GOT3 (cell line): ENCODE measurements at places on chromosomes 6 and 20.

DNA sequence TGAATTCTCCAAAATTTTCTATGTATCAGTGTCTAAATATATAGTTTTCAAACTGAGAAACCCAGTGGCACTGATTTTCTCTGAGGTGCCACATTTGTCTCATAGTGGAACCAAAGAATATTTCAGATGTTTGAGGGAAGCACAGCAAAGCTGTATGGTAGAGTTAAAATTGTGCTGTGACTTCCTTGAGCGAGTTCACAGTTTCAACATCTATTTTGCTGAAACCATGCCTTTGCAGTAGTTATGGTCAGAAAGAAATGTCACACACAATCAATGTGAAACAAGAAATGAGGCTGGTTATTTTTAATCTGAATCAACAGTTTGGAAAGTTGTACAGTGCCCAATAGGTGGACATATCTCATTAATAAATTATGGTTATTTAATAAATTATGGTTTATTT lies 394.0 kb upstream of the SPTLC3 start:
- DNase-seq, result no peak

- no peak for DNase-seq
These were observed 35.9 kb downstream of the LAMA2 start for GRCh38 chr6:128918886-128919285.

- DNase-seq, result no peak
These were observed 48.7 kb downstream of the DNAAF9 start for GRCh38 chr20:3358676-3359340.

- no peak for DNase-seq
These were observed 736.9 kb downstream of the QKI start for GRCh38 chr6:164151161-164152120.

DNA sequence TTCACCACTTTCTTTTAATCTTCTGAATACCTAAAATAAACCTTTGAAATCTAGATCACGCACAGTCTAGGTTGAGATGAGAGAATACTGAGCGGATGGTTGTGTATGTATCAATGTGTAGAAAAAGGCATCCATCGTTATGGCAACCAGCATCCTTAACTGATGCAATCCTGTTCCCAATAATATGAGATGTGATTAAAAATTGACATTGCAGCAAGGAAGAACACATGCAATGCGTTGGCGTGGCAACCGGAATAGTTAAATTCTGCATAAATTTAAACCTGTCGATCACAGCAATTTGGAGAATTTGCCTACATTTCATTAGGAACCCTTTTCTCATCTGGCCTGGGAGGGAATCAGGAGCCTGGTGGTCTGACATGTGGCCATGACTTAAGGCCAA lies 1.3 kb upstream of the L3MBTL1 start:
- DNase-seq, result no peak

- no peak for DNase-seq
These were observed 2.0 kb downstream of the ZNF335 start for GRCh38 chr20:45969712-45970634.

DNA sequence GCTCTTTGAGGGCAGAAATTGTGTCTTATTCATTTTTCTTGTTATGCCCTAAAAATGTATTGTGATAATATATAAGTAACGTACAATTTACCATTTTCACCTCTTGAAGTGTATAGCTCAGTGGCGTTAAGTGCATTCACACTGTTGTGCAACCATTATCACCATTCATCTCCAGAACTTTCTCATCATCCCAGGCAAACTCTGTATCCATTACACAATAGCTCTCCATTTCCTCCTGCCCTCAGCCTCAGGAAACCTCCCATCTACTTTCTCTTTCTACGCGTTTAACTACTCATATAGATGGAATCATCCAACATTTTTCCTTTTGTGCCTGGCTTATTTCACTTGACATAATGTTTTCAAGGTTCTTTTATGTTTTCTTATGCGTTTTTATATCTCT lies 184.6 kb downstream of the ESR1 start:
- DNase-seq, result no peak

GRCh38 chr6:77650098-77650663 lies 2.7 kb upstream of the MEI4 start:
- DNase-seq, result no peak

GRCh38 chr20:9214685-9215084 lies 145.8 kb downstream of the PLCB4 start:
- DNase-seq, result no peak

DNA sequence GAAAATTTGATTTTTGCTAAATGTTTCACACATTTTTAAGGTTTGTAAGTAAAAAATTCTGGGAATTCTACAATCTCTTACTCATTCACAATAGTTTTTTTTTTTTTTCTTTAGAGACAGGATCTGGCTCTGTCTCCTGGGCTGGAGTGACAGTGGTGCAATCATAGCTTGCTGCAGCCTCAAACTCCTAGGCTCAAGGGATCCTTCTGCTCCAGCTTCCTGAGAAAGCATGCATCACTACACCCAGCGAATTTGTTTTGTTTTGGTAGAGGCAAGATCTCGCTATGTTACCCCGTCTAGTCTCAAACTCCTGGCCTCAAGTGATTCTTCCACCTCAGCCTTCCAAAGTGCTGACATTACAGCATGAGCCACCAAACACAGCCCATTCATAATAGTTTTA lies 232.8 kb downstream of the GJA1 start:
- no peak for DNase-seq

- DNase-seq, result no peak
These were observed 25.5 kb downstream of the LMBRD1 start for GRCh38 chr6:69771158-69771906.

- DNase-seq, result no peak
These were observed 522.0 kb upstream of the GJE1 start for GRCh38 chr6:141610741-141611140.

DNA sequence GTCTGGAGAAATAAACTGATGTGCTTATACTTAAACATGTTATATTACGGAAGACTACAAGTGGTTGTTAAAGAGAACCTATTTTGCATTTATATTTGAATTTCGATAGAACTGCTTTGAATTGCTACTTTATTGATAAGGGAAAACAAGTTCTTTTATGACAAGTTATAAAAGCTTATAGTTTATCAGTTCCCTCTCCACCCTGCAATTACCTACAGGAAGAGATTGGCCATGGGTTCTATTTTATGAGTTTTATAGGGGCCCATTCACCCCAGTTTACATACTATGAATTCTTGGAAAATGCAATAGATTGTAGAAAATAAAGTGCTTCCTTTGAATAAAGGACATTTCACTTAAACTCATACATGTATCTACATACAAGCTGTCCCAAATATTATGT lies 144.4 kb downstream of the AHI1 start:
- no peak for DNase-seq

GRCh38 chr20:2749951-2750490 lies 50.4 kb downstream of the CPXM1 start:
- DNase-seq, result no peak

GRCh38 chr6:130148181-130148580 lies 74.6 kb downstream of the SAMD3 start:
- no peak for DNase-seq

GRCh38 chr6:75353644-75354043 lies 69.1 kb upstream of the TMEM30A start:
- DNase-seq, result no peak

DNA sequence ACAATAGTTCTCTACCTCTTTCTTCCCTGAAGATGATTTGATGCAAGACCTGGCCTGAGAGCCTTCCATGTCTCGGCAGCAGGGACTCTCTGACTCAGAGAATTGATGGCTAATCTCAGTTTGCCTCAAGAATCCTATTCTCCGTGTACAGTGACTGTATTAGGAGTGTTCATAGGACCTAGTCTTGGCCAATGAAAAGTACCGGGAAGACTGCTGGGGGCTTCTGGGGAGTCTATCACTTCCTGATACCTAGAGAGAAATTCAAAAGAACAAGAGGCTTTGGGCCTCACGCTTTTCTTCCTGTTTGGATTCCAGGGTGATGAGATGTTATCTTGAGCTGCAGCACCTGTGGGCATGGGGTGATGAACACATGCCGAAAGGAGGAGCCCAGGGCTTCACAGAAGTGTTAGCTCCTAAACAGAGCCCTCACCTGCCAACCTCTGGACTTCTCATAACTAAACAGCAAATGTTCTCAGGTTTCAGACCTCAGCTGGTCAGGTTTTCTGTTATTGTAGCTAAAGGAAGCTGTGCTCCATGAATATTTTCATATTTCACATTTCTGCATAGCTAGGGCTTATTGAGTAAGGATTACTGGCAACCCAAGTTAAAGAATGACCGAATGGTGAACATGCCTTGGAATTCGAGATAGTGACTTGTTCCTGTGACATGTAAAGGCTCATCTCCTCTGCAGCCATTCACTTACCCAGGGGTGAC lies 323.1 kb upstream of the AGPAT4 start:
- no peak for DNase-seq

DNA sequence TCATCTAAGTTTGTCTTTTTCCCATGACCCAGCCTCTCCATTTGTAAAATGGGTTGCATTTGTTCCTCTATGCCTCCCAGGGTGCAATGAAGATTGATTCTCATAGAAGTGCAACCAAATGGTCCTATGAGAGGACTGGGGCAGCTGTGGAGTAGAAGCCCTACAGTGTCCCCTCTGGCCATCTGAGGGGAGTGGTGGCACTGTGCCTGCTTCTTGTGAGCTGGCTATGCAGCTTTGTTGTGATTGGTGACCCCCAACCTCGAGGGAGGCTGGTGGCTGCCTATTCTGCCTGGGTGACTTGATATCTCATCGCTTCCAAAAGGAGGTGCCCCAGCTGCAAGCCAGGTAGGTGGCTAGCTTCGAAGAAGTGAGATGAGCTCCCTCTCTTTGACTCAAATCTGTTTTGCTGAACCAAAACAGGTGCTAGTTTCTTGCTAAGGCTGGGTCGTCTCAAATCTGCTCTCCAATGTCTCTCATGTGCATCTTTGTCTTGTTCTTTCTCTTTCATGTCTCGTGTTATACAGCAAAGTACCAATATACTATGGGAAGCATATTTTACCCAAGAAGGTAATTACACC lies 33.9 kb downstream of the TXLNB start:
- no peak for DNase-seq

GRCh38 chr6:167141667-167142432 lies 15.9 kb downstream of the GPR31 start:
- no peak for DNase-seq

DNA sequence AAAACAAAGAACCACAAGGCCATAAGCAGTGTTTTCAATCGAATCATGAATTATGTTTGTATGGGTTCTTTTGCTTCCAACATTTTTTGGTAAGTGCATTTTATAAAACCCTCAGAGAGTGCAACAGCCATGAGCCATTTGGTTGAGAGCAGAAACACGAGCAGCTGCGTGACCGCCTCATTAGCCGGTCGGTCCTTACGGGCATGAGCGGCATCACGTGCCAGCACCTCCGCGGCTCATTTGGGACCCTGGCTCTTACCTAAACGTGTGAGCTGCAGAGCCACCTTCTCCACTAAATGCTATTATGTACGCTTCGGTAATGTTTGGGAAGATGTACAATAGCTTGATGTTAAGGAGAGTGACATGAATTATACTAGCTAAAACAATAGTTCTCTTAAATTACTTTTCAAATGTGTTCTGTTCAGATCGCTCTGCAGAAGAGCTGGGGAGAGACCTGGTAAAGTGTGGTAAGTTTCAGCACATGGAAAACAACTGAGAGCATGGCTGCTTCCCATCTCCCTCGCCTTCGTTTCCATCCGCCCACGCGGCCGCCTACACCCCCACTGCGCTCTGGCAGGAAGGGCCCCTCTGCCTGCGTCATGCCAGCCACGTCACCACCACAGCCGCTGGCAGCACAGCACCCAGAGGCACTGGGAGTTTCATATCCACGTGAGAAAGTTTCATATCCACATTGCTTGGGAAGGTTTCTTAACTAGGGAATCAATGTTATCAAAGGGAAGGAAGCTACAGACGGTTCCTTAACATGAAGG lies 23.7 kb upstream of the PDE10A start:
- DNase-seq, result no peak

- DNase-seq, result no peak
These were observed 40.7 kb downstream of the MAP3K5 start for GRCh38 chr6:136751522-136751956.

DNA sequence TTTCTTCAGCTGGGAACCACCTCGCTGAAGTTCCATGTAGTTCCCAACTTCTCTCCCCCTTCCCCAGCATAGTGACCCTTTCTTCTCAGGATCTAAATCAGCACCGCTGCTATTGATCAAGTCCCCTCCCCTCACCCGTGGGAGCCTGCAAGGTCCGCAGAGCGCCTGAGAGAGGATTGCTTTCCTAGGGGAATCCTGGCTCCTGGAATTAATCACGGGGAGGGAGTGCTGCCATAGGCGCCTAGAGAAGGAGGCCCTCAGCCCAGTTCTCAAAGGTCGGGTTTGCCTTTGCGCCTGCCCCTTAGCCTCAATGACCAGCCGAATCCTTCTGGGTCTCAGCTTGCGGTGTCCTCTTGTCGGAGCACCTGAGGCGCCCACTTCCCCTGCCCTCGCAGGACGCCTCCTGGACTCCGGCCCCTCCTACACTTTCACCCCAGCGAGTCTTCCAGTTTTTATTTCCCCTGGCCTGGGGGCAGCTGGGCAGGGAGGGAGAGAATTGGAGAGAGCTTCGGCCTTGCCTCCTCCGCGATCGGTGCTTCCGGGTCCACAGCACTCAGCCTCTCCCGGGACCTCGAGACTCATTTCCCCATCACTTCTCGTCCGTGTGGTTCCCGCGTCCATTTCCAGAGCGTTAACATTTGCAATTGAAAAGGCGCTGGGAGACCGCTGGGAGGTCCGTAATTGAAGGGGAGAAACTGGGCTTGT lies 3.1 kb upstream of the NKX2-2 start:
- DNase-seq, result no peak

DNA sequence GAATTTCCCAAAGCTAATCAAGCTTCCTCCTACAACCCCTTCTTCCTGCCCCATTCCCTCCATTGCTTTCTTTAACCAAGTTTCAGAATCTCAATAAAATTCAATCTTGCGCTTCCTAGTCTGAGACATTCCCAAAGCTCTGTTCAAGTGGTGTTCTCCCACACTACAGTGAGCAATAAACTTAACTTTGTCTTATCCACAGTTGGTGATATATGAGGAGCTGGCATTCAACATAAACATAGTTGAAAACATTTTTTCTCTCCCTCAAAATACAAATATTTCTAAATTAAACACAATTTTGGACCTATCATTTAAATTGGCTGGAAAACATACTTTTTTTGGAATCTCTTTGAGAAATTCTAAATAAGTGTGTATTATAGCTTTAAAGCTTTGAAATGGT lies 129.7 kb upstream of the HMGCLL1 start:
- no peak for DNase-seq

DNA sequence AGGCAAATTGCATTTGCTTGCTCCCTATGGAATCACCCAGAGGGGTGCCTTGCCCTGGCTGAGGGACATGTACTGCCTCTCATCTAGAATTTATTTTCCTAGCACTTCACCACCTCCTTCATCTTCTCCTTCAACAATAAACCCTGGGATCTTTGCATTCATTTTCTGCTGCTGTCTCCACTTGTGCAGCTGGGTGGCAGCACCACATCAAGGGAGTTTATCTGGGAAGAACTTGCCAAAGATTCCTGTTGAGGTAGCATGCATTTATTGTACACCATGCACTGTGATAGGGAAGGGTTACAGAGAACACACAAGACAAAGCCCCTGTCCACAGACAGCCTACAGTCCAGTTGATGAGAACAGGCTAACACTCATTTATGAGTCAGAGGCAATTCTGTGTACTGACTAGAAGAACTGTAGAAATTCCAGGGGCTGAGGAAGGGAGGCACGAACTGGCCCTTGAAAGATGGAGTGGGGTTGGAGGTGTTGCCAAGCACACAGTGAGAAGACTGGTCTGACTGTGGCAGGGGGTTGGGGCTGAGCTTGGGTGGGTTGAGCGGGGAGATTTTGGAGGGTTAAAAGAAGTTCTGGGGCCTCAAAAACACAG lies 17.5 kb downstream of the C20orf173 start:
- no peak for DNase-seq
